ENCODE measurements at places on chromosomes 3 and 15.

DNA sequence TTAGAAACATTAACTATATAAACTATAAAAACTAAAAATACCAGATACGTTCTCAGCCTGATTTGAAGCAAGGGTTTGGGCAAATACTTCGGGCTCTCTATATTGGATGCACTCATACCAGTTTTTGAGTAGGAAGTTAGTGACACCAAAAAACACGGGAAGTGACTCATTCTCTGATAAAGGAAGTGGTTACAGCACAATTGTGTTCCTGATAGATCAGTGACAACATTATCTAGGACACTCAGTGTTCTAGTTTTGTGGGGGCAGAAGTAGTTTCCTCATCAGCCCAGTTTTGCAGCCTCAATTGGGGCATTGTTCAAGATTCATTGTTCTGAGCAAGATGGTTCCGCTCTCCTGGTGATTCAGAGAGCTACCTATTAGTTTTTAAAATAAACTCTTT, 469.6 kb upstream of the DPPA4 start:
- DNase-seq: peak; percentile 50

GRCh38 chr15:83306561-83306960, 22.1 kb upstream of the BNC1 start:
- no peak for DNase-seq

DNA sequence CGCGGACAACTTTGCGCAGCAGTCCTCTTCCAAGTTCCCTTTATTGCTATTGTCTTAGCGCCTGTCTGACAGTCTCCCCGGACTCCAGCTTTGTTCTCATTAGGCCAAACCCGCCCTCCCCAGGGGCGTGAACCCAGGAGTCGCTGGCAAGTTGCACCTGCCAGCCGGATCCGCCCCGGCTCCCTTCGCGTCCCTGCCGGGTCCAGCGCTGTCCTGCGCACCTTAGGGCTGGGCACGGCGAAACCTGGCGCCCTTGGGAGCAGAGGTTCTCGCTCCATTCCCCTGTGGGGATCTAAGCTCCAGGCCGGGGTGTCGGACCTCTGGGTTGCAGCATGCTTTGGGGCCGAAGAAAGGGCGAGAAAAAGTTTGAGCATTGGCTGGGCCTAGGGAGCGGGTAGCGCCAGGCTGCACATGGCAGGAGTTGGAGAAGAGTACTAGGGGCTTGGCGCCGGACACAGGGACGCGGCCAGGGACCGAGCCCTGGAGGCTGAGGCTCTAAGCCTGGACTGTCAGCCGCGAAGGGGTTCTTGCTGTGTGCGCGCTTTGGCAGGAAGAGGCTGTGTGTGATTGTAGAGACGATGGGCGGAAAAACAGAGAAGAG, 335.1 kb upstream of the THRB start:
- peak; percentile 7 for DNase-seq

GRCh38 chr3:127753338-127753737, 69.0 kb downstream of the MGLL start:
- no peak for DNase-seq

- no peak for DNase-seq
Measured at GRCh38 chr3:9627901-9628633, 21.2 kb upstream of the MTMR14 start.

- no peak for DNase-seq
Measured at GRCh38 chr15:71148048-71148447, 32.8 kb downstream of the THSD4 start.

DNA sequence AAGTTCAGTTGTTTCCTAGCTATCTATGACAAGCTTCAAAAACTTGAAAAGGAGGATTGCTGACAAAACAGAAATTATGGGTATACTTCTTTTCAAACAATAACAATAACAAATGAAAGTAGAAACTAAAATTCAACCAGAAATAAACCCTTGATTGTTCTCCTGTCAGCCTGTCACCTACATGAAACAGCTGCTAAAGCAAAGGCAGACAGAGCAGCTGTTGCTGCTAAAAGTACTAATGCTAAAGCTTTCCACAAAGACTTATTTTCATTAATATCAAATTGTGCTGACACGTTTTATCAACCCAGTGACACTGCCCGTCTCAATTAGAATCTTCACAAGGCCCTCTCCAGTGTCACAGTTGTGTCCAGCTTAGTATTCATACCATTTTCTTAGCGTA, 533.2 kb upstream of the GBE1 start:
- DNase-seq: no peak

DNA sequence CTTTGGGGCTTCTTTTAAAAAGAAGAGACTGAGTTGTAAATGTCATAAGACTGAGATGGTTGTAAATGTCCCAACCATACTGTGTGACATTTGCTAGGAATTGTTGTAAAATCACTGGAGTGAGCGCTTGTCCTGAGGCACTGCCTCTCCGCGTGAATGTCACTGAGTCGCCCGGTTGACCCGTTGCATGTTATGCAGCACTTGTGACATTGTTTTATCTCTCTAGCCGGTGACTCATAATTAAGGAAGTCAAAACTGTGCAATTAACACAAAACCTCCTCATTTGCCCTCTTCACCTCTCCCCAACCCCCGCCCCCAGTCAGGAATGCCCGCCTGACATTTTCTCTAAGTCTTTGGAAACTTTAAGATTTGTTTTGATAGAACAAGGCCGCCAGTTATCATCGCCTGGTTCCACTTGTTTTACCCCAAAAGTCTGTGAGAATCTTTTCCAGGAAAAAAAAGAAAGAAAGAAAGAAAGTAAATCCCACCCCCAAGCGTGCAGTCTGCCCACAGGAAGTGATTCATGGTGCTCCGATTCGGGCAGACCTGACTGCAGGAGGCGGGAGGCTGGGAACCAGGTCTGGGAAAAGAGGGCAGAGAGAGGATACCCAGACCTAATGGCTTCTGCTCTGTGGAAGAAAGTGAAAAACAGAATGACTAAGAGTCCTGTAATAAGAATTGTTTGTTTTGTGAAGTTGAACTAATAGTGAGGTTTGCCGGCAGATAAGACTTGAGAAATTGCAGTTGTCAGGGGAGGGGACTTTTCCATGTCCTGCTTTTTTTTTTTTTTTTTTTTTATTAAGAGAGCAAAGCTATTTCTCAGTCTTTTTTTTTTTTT, 84.8 kb downstream of the SMAD3 start:
- peak; percentile 99 for DNase-seq

- DNase-seq: no peak
Measured at GRCh38 chr3:140794507-140794906, 116.6 kb downstream of the TRIM42 start.
